ENCODE measurements at places on chromosomes 3 and 15.
A peak's percentile ranks its signal among the peaks of the same experiment; 100 is the strongest.

GRCh38 chr3:122945230-122945629 lies 82.3 kb downstream of the SEMA5B start:
- no peak for DNase-seq

DNA sequence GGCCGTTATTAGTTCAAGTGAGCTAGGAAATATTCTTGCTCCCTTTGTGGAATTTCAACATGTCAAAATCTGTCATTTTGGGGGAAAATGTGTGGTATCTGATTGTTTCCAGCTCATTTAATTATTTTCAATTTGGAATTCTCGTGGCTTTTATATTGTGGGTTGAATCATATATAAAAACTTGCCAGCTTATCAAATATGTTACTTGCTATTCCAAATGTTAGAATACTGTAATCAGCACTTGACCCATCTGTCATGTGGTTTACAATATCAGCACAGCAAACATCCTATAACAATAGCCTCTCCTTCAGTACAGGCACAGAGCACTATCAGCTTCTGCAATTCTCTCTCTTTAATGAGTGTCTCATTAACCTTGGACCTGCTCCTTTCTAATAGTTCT lies 130.2 kb upstream of the FEZF2 start:
- no peak for DNase-seq

- peak; percentile 78 for DNase-seq
These were observed 12.5 kb upstream of the MORF4L1 start for GRCh38 chr15:78859971-78860719.

DNA sequence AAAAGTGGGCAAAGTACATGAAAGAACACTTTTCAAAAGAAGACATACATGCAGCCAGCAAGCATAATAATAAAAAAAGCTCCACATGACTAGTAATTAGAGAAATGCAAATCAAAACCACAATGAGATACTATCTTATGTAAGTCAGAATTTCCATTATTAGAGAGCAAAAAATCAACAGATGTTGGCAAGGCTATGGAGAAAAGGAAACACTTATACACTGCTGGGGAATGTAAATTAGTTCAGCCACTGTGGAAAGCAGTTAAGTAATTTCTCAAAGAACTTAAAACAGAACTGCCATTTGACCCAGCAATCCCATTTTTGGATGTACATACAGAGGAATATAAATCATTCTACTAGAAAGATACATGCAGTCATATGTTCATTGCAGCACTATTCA lies 360.7 kb downstream of the NSUN3 start:
- no peak for DNase-seq

GRCh38 chr3:66453651-66454463 lies 47.0 kb downstream of the LRIG1 start:
- DNase-seq, result no peak

DNA sequence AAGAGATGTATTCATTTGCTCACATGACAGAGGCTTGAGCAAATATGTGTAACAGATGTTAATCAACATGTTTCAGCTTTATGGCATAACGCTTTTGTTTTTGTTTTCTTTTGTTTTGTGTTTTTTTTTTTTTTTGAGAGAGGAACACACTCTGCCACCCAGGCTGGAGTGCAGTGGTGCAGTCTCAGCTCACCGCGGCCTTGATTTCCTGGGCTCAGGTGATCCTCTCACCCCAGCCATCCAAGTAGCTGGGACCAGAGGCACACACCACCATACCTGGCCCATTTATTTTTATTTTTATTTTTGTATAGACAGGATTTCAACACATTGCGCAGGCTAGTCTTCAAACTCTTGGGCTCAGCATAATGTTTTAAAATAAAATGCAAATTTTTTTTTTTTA lies 1504.4 kb upstream of the CADM2 start:
- DNase-seq, result no peak

DNA sequence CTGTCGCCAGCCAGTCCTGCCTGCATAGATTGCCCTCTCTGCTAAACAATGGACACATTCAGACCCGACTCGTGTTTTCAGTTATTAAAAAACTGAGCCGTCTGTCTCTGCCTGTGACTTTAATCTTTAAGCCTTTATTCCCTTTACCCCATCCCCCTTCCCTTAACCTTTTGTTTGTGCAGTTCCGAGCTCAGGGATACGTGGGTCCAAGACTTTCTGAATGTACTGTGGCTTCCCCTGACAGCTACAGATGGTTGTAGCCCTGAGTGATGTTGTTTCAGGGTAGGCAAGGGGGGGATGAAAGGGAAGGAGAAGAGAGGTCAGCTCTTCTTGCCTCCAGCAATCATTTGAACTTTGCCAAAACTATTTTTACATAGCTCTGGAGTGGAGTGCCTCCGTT lies 44.6 kb downstream of the EEFSEC start:
- DNase-seq, result no peak

- no peak for DNase-seq
These were observed 61.3 kb downstream of the DMXL2 start for GRCh38 chr15:51561271-51561670.

DNA sequence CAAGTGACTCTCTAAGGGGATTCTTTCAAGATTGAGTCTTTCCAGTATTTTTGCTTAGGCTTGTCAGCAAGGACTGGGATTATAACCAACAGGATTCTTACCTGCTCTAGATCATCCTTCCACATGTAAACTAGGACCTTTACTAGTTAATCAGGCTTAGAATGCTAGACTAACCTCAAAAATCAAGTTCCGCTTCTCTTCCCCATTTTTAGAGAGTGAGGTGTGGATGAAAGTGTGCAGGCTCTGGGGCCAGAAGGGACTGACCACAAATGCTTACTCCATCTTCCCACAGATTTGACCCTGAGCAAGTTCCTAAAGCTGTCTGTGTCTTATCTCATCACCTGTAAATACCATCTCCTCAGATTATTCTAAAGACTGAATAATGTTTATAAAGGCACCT lies 89.5 kb upstream of the IL12A start:
- no peak for DNase-seq

GRCh38 chr3:193768070-193768394 lies 175.0 kb downstream of the OPA1 start:
- peak; percentile 41 for DNase-seq

GRCh38 chr15:35309886-35310285 lies 224.8 kb upstream of the NANOGP8 start:
- no peak for DNase-seq

DNA sequence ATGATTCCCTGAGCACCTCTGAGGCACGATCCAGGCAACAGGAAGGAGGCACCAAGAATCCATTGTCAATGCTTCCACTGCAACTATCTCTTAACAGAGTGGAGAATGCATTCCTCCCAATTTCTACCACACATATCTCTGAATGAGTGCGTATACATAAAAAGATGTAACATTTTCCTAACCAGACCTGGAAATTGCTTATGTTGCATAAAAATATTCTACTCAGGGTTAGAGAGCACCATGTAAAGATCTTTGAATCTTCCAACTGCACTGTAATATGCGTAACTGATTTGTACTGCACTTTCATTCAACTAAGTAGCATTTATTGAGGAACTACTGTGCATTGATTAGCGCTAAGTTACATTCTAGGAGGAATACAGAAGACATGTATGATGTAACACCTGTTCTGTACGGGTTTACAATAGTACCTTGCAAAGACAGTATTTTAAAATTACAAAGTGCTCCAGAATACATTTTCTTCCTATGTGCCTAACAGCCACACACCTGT lies 237.8 kb downstream of the EBLN2 start:
- no peak for DNase-seq

- no peak for DNase-seq
These were observed 396.9 kb downstream of the LRTM1 start for GRCh38 chr3:54530944-54531343.

- no peak for DNase-seq
These were observed 48.7 kb upstream of the ROBO2 start for GRCh38 chr3:76991165-76991564.

DNA sequence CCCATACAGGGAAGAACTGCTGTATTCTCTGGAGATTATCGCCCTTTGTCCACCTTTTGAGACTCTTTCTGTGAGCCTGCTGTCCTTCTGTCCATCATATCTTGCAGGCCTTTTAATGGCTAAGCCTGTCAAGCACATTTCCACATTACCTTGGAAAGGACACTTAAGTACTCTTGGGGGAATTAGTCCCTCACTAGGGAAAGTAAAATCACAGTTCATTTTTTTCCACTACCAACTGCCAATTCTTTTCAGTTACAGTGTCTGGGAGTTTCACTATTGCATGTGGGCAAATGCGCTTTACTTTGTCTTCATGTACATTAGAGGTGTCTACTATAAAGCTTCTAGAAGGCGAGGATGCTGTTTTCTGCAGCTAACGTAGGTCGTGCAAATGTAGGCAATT lies 242.1 kb downstream of the NSUN3 start:
- no peak for DNase-seq

DNA sequence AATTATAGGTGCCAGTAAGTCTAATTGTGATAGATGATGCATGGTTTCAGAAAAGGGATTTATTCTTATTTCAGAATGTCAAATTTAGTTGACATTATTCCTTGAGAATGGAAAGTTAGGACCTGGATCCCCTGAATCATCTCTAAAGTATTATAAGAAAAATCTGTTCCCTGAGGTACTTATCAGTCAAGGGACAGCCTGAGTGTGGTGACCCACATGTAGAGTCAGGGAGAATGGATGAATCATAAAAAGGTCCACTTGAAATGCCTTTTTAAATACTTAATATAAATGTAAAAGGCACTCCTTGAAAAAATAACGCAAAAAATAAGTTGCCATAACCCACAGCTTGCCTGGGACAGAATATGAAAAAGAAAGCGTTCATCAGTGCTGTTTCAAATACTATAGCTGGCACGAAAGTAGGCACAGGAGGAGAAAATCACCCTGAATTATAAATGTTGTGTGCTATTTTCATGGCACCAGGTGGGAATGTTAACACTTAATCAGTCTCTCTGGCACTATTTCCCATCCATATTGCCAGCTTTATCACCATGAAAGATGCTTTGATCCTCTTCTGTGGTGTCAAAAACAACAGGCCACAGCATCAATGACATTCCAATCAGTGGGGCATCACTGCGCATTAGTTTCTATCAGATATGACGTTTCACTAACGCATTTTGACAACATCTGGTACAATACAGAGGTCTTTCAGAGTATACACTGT lies 208.5 kb downstream of the EPHA3 start:
- no peak for DNase-seq

DNA sequence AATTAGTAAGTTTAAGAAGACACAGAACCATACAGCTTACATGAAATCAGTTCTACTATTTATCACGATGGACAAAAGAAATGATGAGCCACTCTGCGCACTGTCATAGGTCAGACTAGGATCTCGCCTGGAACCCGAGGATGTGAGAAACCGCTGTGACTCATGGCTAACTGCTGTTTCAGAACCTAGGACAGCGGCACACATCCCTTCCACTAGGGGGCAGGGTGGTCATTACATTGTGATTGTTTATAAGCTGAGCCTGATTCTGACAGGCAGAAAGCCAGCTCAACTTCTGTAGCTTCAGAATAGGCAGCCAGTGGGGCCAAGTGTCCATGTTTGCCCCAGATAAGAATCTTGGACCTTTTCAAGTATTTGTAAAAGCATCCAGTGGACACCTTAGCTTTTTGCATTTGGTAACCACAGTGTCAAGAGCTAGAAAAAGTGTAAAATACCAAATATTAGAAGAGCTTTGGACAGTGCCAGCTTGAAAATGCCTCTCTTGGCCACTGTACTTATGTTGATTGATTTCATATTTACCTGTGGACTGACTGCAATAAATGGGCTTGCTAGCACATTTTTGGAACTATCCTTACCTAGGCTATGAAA lies 115.8 kb downstream of the KBTBD8 start:
- DNase-seq, result peak; percentile 71

GRCh38 chr15:48352474-48353072 lies 21.3 kb downstream of the DUT start:
- peak; percentile 58 for DNase-seq

DNA sequence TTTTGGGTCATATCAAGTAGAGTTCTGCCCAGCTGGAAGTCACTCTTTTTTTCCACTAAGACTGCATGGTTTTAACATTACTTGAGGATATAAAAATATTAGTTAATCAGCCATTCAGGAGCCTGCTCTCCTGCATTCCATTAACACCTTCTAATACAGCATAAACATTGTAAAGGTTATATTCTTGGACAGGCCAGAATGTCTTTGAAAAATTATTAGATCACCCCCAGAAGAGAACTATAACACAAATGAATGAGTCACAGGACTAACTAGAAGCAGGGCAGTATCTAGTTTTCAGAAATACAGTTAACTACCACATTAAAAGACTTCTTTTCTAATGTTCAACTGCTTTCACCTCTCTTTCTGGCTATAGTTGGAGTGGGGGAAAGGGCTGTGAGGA lies 80.9 kb downstream of the THBS1 start:
- no peak for DNase-seq

DNA sequence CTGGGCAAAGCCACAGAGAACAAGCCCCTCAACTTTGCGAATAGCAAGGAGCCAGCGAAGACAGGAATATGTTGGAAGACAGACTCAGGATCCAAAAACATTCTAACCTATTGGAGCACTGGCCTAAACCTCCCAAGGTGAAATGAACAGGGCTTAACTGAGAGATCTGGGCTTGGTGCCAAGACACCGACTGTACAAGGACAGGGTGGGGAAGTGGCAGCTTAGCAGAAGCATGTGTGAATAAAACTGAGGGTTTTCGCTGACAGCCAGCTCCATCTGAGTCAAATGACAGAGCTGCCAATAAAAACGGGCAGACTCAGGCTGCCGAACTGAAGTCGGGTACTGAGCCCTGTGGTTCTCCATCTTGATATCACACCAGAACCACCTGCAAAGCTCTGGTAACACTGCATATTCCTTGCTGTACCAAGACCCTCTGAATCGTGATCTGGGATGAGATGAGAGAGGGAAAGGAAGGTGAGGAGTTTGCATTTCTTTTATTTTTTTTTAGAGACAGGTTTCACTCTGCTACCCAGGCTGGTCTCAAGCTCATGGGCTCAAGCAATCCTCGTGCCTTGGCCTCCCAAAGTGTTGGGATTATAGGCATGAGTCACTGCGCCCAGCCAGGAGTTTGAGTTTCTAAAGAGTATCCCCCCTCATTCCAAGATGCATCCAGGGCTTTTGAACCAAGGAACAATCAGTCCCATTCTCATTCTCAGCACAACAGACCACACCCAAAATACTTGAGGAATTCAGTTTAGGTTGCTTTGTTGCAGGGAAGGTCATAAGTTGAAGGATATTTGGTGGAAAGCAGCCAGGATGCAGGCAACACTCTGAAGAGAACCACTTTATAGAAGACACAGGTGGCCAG lies 6.0 kb upstream of the PLCB2 start:
- DNase-seq, result peak; percentile 63

GRCh38 chr15:58179206-58179605 lies 41.0 kb downstream of the AQP9 start:
- DNase-seq, result no peak

Data from NCI-H1436 (cell line).